ENCODE measurements at places on chromosomes 13 and 19.

DNA sequence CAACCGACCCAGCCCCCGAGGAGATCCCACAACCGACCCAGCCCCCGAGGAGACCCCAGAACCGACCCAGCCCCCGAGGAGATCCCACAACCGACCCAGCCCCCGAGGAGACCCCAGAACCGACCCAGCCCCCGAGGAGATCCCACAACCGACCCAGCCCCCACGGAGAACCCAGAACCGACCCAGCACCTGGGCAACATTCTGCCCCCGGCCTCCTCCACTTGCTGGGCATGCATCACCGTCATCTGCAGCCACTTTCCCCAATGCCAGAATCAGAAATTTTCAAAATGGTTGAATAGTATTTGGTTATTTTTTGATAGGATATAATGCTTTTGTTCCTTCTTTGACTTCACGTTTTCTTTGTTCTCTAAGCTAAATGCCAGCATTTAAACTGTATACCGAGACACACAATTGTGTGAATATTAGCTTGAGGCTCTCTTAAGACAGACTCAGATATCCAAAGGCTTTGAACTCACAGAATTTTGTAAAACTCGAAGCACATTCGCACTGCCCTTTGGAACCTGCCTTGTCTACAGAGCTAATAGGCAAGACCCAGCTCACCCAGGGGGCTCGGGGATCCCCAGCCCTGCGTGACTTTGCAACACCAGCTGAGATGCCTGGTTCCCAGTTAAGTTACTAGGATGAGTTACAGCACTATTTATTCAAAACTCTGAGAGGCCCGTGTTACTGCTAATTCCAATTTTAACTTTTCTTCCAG lies 15.5 kb upstream of the RASA3 start:
- no peak for DNase-seq

GRCh38 chr13:99347911-99348451 lies 40.8 kb upstream of the GPR183 start:
- no peak for DNase-seq

DNA sequence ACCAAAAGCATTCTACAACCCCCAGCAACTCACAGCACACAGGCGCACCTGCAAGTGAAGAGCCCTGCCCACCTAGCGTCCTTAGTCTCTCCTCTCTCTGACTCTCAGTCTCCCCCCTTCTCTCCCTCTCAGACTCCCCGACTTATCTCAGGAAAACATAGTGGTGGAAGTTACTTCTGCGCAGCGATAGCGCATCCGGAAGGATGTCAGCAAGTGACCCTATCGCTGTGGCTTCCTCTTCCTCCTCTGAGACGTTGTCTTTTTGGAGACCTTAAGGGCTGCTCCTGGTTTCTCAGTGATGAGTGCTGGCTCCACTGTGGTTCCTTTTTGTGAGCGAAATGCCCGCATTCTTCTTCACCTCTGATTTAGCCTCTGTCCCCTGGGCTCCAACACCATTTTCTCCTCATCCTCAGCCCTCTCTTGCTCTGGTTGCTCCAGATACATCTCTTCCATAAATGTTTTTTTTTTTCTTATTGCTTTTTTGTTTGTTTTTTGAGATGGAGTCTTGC lies 1.4 kb upstream of the YIF1B start:
- no peak for DNase-seq

- DNase-seq = no peak
These were observed 2.5 kb downstream of the PDE4A start for GRCh38 chr19:10422846-10423245.

DNA sequence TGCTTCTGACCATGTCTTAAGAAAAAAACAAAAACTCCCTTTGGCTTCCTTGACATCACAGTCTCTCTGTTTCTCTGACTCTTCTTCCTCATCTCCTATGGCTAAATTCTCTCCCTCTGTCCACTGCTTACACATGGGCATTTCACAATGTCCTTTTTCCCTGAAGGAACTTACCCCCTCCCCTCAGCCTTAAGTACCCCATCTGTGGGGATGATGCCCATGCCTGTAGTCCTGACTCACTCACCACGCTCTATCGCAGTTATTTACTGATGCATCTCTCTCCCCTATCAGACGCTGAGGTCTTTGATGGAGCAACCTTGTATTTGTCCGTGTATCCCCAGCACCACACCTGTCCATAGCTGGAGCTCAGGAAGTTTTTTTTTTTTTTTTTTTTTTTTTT lies 32.4 kb downstream of the ACTN4 start:
- no peak for DNase-seq
